ENCODE measurements at places on chromosomes 12 and 14.

GRCh38 chr14:81516986-81517797, 16.5 kb downstream of the SEL1L start:
- DNase-seq, result no peak

DNA sequence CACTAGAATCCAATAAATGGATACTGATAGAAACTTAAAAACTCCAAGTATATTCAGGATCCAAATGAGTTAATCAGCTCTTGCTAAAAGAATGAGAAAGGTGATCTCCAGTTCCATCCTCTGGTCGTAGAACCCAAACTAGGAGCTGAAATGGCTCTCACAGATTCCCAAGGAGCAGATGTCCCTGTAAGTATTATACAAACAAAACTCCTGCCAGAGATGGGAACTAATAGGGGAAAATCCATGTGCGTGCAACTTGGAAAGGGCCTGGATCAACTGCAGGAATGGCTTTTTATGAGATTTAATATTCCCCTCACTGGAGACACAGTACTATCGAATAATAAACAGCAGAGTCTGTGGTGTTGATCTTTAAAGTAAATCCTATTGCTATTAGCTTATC, 309.2 kb upstream of the TBX3 start:
- DNase-seq, result no peak

DNA sequence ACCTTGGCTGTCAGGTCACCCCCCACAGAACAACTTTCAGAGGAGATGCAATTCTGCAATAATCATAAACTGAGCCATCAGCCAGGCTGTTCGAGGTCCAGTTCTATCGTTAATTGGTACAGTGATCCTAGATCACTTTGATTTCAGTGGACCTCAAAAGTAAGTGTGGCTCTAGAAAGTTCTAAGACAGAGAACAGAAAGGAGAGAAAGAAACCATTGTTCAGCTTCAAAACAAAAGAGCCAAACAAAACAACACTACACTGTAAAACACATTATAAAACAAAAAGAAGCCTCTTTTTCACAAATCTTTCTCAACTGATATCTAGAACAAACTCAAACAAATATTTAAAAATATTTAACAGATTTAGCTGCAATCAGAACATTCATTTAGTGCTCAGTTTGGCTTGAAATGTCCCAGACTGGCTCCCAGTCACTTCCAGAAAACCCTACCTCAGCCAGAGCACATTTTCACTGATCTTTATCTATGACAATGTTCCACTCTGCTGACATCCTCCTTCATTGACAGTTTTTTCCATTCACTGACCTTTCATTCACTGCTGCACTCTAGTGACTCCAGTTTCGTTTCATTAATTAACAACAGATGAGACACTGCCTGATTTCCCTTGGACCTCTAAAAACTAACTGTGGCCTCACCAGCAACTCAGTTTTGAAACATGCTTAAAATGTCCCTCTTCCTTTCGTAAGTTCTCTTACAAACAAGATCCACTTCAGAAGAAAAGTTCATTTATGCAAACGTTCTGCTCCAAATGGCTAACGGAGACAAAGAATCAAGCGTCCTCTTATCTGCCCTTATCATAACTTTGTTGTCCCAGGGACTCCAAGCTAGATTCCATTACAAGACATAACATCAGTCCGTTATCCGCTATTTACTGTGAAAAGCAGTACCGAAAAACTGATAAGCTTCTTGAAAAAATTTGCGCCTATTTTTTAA, 56.8 kb downstream of the DUSP16 start:
- DNase-seq, result no peak

DNA sequence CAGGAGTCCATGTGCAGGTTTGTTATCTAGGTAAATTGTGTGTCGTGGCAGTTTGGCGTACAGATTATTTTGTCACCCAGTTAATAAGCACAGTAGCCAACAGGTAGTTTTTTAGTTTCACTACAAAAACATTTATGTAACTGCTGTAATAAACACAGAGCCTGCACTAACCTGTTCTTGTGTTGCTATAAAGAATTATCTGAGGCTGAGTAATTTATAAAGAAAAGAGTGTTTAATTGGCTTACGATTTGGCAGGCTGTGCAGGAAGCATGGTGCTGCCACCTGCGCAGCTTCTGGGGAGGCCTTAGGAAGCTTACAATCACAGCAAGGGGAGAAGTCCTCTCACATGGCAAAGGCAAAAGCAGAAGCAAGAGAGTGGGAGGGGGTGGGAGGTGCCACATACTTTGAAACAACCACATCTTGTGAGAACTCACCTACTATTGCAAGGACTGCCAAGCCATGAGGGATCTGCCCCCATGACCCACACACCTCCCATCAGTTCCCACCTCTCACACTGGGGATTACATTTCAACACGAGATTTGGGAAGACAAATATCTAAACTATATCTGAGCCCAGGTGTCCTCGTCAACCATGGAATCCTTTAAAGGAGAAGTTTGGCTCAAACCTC, 266.4 kb upstream of the GRIP1 start:
- DNase-seq, result no peak

DNA sequence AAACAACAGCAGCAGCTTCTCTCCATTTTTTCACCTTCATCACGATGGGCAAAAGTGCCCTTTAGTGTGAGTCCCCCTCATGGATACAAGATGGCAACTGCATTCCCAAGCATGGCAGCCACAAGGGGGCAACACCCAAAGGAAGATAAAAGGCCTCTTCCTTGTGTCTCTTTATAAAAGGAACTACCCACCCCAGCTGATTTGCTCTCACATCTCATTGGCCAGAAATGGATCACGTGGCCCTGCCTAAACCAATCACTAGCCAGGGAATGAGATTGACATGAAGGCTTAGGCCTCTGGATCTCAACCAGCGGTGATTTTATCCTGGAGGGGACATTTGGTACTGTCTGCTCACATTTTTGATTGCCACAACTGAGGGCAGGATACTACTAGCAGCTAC, 21.9 kb upstream of the IFT81 start:
- peak; percentile 35 for DNase-seq

- no peak for DNase-seq
These were observed 255.9 kb downstream of the RAD51B start for GRCh38 chr14:68075382-68076029.

- no peak for DNase-seq
These were observed 26.6 kb downstream of the ATF7 start for GRCh38 chr12:53599579-53599978.

- DNase-seq, result no peak
These were observed 22.5 kb upstream of the PGF start for GRCh38 chr14:74977901-74978385.

DNA sequence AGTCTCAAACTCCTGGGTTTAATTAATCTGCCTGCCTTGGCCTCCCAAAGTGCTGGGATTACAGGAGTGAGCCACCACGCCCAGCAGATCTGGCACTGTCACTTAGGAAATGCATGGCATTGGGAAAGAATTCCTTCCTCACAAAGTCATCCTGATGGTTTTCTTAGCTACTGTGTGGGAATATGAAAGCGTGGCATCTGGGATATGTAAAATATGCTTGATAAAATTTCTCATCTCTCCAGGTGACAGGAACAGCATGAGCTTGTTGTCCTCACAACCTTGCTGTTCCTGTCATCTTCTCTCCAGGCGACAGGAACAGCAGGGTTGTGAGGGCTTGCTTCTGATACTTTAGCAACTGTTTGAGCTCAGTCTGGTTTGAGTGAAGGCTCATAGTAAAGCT, 16.1 kb upstream of the AICDA start:
- DNase-seq, result no peak

DNA sequence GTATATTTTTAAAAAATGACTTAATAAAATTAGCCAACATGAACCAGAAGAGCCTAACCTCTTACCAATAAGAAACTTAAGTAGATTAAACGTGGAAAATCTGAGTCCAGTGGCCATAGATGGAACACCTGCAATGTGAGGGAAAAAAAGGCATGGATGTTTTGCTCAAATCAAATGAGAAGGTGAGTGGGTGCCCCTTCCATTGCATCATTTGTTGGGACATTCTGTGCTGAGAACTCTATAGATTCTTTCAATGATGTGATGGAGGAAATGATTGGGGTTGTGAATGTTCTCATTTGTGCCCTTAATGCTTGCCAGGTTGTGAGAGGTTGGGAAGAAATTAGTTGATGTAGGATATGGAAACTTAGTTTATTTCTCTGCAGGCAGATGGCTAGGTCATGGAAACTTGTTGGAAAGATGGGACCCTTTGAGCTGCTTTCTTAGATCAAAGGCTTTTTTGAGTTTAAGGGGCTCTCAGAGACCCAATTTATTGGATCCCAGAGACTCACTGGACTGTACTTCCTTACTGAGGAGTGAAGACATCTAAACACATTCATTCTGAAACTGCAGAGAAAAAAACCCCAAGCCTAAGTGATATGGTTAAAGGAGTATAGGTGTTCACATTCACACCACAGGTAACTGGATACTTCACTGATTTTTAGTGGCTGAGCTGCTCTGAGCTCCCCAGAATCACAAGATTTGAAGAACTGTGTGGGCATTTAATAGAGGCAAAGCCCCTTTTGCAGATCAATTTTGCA, 95.9 kb downstream of the DACT1 start:
- no peak for DNase-seq

DNA sequence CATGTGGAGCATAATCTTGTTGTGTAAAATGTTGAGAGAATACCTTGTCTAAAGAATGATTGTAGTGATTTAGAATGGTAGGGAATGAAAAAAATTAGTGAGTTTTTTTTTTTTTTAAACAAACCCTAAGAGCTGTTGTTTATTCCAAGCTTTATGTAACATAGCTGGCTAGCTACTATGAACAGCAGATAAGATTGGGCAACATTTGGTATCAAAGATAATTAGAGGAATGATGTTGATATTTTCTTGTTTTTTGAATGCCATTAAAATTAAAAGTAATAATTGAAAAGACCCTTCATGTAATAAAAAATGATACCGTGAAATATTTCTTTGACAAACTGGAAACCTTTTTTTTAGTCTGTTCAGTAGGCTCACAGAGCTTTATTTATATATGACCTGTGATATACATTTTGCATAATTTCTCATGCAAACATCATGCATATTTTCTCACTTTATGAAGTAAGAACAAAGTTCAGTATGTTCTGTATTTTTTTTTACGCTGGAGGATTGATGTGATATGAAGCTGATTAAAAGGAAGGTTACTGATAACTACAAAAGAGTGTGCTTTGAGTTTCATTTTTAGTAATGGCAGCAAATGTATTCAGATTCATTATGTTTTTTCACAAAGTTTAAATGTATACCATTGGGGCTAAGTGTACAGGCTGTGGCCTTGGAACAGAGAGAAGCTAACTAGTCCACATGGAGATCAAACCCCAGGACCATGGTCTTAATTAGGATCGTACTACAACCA, 8.1 kb downstream of the CPSF6 start:
- no peak for DNase-seq

- DNase-seq, result no peak
These were observed 33.0 kb downstream of the MTHFD1 start for GRCh38 chr14:64421166-64421565.

DNA sequence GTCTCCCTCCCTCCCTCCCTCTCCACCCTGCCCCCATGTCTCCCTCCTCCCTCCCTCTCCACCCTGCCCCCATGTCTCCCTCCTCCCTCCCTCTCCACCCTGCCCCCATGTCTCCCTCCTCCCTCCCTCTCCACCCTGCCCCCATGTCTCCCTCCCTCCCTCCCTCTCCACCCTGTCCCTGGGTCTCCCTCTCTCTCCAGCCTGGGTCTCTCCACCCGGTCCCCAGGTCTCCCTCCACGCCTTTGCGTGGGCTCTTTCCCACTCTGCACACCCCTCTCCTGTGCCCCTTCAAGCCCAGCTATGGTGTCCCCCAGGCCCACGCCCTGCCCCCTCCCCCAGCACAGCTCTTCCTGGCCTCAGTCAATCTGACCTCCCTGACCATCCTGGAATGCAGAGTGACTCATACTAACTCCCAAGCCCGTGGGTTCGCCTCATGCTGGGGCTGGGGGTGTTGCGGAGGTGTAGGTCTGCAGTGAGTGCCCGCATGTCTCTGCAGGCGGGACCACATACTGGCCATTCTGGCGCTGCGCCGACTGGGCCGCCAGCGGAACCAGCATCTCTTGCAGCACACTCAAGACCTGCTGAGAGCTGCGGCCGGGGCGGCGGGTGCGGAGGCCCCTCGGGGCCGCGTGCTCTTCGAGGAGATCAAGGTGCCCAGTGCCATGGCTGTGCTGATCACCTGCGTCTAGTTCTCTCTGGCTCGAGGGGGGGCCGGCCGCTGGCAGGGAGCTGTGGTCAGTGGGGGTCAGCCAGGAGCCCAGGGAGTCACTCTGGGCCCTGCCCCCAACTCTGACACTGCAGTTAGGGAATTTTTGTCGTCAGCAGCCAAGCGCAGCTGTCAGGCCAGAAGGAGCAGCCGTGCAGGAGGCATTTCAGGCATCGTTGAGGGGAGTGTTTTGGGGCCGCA, 13.5 kb upstream of the TNFAIP2 start:
- no peak for DNase-seq

DNA sequence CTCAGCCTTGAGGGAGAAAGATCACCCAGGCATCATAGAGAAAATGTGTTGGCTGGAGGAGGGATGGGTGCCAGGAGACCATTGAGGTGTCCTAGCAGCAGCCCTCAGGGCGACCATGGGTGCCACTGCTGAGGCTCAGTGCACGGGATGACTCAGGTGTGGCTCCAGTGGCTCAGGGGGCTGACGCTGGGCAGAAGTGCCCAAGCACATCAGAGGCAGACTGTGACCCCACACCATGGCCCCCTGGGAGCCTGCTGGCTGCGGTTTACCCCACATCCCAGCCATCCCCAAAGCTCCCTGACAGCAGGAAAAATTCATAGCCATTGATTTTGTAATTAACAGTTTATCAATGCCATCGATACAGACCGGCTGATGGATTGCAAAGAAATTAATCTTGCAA, 120.7 kb downstream of the ESRRB start:
- no peak for DNase-seq

DNA sequence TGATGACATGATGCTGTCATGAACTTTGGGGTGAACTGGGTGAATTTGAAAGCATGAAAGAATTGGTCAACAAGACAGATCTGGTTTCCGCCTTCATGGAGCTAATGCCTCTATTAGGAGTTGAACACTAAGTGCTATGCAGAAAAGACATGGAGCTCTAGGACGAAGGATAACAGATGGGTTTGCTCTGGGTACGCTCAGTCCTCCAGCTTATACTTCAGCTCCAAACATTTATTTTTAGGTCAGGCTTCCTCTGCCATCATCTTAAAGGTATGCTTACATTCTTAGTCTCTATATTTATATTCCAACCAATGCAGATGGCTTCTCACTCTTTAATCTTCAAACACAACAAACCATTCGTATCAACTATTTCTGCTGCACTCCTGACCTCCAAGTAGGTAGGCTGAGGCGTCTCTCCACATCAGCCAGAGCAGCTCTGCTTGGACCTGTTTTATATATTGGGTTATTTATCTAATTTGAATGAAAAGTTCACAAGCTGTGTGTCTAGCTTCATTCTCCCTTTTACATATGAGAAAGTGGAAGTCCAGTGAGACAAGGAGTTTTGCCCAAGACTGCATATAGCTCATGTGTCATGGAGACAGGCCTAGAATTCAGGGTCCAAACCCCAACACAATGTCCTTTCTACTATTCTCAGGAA, 226.3 kb downstream of the SPTSSA start:
- DNase-seq, result no peak

GRCh38 chr12:69739287-69740191, 879 bp downstream of the RAB3IP start:
- peak; percentile 17 for DNase-seq

Measured in stimulated activated CD4-positive, alpha-beta T cell treated with anti-CD3 and anti-CD28 coated beads, Interleukin-12 subunit alpha, Interleukin-12 subunit beta, amount 100 ng/mL, for 48 hours (primary cell).